Activated T-cell treated with anti-CD3 and anti-CD28 coated beads, Interleukin-2, amount 50 U/mL, for 48 hours (primary cell): ENCODE measurements at places on chromosomes 4 and X.

DNA sequence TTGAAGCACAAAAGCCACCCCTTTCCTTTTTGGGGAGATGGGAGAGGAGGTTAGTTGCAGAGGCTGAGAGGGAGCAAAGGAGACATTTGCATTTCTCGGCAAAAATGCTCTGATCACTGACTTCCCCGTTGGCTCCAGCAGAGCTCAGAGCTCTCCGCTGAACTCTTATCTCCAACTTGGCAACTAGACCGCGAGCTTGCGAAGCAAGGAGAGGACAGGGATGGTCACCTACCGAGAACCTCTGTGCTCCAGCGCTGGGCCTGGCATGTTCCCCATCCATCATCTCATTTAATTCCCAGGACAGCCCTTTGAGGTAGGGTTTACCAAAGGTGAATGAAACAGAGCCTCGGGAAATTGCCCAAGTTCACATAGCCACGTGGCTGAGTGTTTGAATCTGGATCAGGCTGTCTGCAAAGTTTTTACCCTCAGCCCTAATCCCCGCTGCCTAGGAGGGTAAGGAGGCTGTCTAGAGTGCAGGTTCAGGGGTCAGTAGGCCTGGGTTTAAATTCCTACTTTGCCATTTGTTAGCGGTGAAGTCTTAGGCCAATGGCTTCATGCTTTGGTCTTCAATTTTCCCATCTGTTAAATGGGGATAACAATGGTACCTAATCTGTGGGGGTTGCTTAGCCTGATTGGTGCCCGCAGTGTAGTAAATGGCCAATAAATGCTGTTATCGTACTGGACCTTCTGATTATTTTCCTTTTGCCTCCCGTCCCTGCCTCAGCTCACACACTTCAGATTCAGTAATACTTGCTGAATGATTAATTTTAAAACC, 3.8 kb upstream of the CITED1 start:
- no peak for DNase-seq

DNA sequence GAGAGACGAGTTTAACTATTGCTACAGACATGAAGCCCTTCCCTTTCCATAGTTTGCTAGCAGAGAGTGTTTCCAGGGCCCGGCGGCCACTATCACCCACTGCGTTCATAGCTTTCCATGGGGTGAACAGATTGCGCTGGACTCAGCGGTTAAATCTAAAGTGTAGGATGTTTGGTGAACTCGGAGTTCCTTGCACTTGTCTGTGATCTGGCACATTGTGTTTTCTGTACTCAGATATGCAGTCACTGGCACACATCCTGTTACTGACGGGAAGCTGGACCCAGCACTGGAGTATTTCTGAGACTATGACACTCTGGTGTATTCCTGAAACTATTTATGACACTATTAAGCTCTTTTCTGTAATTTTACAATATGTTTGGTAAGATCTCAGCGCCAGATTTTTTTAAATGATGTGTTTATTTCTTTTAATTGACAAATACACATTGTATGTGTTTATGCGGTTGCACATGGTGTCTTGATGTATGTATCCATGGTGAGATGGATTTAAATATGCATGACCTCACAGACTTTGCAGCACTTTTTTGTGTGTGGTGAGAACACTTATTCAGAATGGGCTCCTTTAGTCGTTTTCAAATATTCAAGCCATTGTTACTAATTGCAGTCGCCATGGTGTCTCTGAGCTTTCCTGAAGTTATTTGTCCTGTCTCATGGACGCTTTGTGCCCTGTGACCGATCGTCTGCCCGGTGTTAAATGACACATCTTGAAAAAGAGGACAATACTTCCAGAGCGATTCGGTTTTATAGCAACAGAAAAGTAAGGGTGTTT, 14.1 kb downstream of the CD99 start:
- no peak for DNase-seq

DNA sequence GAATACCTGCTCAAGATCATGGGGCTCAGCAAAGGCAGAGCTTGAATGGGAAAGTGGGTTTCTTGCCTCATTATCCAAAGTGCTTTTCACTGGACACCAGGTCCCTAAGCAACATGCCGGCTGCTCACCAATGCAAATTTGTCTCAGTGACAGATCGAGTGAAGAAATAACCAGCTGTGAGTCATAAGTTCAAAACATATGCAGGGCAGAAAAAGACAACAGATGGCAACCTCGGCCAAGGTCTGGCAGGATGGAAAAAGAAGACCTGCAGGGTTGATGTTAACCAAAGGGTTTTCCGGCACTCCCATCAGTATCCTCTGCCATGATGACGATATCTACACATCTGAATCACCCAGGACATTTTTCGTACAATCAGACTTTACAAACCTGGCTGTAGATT, 124.1 kb downstream of the AFAP1 start:
- DNase-seq, result no peak

DNA sequence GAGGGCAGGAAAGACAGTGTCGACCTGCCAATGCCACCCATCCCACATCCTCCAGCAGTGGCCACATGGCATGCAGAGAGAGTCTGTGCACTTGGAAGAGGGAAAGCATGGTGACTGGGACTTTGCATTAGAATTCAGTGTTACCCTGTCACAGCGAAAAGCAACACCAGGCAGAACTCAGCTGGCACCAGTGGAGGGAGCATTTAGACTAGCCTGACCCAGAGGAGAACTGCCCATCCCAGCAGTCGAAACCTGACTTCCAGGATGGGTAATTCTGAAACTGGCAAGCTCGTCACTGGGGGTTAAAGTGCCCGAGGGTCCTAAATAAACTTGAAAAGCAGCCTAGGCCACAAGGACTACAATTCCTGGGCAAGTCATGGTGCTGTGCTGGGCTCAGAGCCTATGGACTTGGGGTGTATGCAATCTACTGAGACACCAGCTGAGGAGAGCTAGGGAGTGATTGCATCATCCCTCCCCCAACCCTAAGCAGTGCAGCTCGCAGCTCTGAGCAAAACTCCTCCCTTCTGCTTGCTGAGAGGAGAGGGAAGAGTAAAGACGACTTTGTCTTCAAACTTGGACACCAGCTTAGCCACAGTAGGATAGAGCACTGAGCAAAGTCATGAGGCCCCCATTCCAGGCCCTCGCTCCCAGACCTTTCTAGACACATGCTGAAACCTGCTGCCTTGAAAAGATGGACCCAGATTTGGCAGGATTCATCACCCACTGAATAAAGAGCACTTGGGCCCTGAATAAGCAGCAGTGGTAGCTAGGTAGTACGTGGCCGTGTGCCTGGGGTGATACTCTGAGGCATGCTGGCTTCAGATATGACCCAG, 68.8 kb downstream of the DDX60L start:
- no peak for DNase-seq

GRCh38 chr4:141459020-141459419, 177.4 kb upstream of the IL15 start:
- no peak for DNase-seq

DNA sequence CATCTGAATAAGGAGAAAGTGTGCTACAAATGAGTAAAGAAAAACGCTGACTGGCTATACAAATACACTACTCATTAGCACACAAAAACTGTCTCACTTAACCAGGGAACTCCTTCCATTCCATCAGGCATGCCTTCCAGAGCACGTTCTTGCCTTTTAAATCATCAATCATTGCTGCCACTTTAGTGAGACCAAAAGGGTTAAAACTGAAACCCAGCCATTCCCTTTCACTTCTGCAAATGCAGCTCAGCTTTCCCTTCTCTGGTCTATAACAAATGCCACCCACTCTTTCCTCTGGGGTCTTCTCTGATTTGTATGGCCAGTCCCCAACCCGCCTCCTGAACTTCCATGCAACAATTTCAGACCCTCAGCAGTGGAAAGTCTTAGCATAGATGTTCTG, 231.5 kb downstream of the TRIML1 start:
- DNase-seq, result no peak

DNA sequence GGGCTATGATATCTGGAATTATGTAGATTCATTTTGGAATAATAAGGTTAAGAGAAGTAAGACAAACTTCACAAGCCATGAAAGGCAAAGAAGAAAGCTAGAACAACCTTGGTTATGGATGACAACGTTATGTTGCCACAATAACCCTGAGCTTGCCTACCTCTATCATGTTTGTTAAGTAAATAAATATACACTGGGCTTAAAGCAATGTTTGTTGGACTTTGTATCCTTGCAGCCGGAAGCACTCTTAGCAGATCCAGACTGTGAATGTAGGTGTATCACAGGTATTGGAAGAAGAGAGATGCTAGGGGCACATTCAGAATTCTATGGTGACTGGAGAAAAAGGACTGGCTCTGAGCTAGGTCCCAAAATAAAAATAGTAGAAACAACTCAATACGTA, 214.4 kb downstream of the HS3ST1 start:
- DNase-seq, result no peak

- DNase-seq, result no peak
Measured at GRCh38 chrX:7904562-7904961, 22.7 kb downstream of the PNPLA4 start.

DNA sequence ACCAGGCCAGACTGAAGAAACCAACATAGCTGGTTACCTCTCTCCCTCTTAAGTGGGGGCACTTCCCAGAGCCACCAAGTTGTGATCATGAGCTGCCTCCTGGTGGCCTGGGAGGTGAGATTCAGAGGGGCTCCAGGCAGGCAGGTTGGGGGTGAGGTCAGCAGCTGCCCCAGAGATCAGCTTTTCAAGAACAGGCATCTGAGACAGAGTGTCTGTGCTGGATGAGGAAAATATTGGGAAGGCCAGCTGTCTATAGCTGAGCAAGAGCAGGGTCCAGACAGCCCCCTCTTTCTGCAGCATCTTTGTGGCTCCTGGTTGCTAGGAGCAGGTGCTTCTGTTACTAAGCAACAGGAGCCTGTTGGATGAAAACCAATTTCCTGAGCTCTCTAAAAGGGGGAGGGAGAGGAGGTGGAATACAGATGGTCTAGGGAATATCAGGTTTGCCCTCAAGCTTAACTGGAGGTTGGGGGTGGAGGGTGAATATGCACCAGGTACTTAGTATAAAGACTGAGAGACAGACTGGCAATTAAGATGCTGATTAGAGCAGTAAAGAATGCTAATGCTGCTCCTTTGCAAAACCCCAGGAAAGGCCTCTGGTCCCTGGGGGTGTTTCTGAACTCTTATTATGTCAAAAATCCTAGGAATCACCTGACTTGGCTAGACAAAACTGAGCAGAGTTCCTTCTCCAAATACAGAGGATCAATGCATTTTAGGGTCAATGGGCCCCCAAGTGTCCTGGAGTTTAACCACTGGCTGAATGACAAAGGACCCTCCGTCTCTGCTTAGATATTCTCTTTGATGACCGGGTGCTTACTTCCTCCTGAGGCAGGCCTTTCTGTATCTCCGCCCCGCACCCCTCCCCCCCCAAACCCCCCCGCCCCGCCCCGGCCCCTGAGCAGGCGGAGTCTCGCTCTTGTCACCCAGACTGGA, 21.4 kb downstream of the ZCCHC13 start:
- DNase-seq, result no peak

DNA sequence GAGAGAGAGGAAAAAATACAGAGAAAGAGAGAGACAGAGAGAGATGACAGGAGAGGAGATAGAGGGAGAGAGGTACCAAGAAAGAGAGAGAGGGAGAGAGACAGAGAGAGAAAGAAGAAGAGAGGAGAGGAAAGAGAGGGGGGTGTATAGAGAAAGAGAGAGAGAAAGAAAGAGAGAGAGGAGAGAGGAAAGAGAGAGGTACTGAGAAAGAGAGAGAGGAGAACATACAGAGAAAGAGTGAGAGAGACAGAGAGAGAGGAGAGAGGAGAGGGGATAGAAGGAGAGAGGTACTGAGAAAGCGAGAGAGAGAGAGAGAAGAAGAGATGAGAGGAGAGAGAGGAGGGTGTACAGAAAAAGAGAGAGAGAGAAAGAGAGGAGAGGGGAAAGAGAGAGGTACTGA, 269.4 kb downstream of the CRLF2 start:
- no peak for DNase-seq

GRCh38 chr4:15575966-15576365, 79.2 kb downstream of the FBXL5 start:
- no peak for DNase-seq

GRCh38 chrX:79167462-79167861, 23.0 kb downstream of the GPR174 start:
- DNase-seq, result no peak

DNA sequence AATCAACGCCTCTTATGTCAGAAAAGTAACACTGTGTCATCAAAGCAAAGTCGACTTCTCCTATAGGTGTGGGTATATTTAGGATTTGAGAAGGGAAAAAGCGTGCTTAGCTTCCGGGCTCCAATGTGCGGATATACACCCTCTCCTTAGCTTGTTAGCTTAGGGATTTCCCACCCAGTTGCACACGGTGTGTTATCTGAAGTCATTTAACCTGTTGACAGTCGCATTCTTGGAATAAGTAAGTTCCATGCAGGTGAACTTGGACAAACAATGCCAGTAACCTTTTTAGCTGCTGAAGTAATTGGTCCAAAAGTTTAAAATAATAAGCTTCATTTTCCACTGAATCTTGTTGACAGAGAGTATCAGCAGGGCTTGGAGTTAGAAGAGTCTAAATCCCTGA, 113.7 kb downstream of the SHROOM3 start:
- DNase-seq, result no peak

DNA sequence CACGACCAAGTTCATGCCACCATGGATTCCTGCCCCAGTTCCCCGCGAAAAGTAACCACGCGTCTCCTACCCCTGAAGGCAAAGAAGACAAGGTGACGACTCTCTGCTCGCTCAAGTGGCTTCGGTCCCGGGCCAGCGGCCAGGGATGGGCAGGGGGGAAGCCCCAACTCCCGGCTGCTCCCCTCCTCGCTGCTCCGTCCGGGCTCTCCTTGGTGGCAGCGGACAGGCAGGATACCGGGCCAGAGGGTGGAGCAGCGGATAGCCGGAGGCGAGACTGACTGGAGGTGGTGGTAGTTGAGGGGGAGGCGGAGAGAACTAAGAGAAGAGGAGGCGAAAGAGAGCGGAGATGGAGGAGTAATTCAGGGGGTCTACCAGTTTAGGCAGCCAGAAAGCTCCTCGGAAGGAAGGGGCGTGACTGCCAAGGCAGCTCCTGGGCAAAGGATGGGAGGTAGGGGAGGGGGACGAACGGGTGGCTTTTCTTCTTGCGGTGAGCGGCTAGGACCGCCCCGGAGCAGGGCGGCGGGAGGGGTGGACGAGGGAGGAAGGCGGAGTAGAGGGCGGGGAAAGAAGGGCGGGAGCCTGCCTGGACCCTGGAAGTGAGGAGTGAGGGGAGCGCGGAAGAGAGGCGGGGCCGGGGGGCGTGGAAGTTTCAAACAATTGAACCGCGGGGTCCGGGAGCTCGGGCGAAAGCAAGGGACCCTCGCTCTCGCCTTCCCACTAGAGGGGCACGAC, at the start of gene AMOT:
Gene AMOT (minus strand): TSS at position 450 of the 732 bp plus-strand sequence. CDS start 17,705 bp downstream, outside the sequence.
- peak; percentile 74 for DNase-seq
